ENCODE measurements at places on chromosomes 12 and 14. TPM values are rescaled to one million over a fixed set of nuclear protein-coding genes. Genes with fewer than 3 reads are reported as not detected.

The NRIP2 gene
- total RNA-seq, result not detected

The DCN gene
- 661 TPM for total RNA-seq

The CD69 gene
- total RNA-seq, result 25.2 TPM

The MYO1A gene
- total RNA-seq, result 6.2 TPM

The ZC2HC1C gene
- total RNA-seq, result 7.8 TPM

The RPL10L gene
- total RNA-seq, result not detected

The EPS8 gene
- total RNA-seq, result 68.0 TPM

The ADCY4 gene
- total RNA-seq, result 22.4 TPM

The TAS2R20 gene
- 1.7 TPM for total RNA-seq

The VDR gene
- 25.1 TPM for total RNA-seq

The LALBA gene
- total RNA-seq, result not detected

The KRT86 gene
- not detected for total RNA-seq

The RNF212B gene
- total RNA-seq, result not detected

The KCNA5 gene
- total RNA-seq, result 0.61 TPM

The SDS gene
- 2.1 TPM for total RNA-seq

The NOXRED1 gene
- total RNA-seq, result 0.30 TPM

The FOXM1 gene
- total RNA-seq, result not detected

The NTF3 gene
- total RNA-seq, result 0.46 TPM

The GPX2 gene
- 1.3 TPM for total RNA-seq

The FAM90A1 gene
- 0.34 TPM for total RNA-seq

The LRTM2 gene
- total RNA-seq, result not detected

The MGP gene
- 381 TPM for total RNA-seq

The HCAR3 gene
- total RNA-seq, result 1.1 TPM

The RNU4-1 gene
- 1,832 TPM for total RNA-seq

The KRT5 gene
- 4.8 TPM for total RNA-seq
